ENCODE measurements at places on chromosomes 4 and X.

GRCh38 chr4:137156807-137157206 is 375.5 kb downstream of the PCDH18 start:
- no peak for DNase-seq

DNA sequence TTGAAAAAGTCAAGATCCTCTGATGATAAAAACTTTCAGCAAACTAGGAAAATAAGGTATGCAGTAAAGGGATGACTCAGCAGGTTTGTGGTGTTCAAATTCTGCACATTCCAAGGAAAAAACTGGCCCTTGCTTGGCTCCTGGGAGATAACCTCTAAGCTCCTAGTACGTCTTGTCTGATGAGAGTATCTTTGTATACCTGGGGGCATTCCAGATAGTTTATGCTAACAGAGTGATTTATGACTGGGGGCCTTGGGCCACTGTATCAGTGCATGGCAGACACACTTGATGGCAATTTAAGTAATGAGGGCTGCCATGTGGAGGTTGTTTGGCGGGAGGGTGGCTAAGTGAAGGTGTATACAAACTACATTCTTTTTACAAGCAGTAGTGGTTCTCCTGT is 56.9 kb downstream of the NSG1 start:
- DNase-seq = no peak

- no peak for DNase-seq
Measured at GRCh38 chr4:23828020-23828715, 61.7 kb downstream of the PPARGC1A start.

DNA sequence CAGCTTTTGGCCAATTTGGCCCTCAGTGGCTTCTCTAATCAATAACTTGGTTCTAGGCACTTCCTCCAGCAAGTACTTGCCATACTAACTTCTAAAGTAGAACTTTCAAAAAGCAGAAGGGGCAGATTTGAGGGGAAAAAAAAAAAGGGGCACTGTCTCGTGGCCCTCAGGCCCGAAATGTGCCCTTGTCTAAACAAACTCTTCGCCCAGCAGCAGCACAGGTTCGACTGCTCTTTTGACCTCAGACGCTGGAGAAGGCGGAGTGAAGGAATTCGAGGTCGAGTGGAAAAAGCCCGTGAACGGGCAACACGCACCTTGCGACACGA is 775 bp downstream of the GRPEL1 start:
- no peak for DNase-seq
